Stimulated activated CD8-positive, alpha-beta memory T cell treated with anti-CD3 and anti-CD28 coated beads, Interleukin-7, amount 100 ng/mL, for 4 hours (primary cell): ENCODE measurements at places on chromosomes 12 and 14.
A peak's percentile ranks its signal among the peaks of the same experiment; 100 is the strongest.

- peak; percentile 6 for DNase-seq
Observed at GRCh38 chr14:94689218-94689984, 77.2 kb downstream of the SERPINA3 start.

DNA sequence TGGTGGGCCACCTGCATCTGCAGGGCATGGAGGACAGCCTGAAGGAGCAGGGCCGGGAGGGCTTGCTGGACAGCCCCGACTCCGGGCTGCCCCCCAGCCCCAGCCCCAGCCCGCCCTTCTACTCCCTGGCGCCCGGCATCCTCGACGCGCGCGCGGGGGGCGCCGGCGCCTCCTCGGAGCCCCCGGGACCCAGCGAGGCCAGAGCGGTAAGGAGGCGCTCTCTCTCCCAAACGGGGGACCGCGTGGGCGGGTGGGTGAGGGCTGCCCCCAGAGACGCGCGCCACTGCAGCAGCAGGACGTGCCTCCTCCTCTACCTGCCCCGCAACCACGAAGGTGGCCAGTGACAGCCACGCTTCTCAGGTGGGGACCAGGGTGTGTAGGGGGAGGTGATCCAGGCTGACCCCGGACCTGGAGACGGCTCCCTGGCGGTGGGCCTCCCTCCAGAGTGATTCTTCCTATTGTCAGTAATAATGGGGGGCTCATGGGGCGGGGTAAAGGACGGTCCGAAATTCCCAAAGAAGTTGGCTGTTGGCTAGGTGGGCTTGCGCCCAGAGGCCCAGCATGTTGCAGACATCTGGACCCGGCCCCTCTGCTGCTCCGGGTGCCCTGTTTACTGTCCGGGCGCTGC, 652 bp downstream of the RFLNA start:
- DNase-seq: no peak

GRCh38 chr14:30264161-30264560, 294.8 kb upstream of the G2E3 start:
- no peak for DNase-seq

- DNase-seq: no peak
Observed at GRCh38 chr14:49092345-49092744, 493.8 kb downstream of the RPS29 start.

- no peak for DNase-seq
Observed at GRCh38 chr12:113260127-113260526, 38.9 kb downstream of the TPCN1 start.
